ENCODE measurements at places on chromosomes 3 and 15.

- no peak for DNase-seq
Observed at GRCh38 chr3:128499724-128500275, 6.8 kb upstream of the GATA2 start.

DNA sequence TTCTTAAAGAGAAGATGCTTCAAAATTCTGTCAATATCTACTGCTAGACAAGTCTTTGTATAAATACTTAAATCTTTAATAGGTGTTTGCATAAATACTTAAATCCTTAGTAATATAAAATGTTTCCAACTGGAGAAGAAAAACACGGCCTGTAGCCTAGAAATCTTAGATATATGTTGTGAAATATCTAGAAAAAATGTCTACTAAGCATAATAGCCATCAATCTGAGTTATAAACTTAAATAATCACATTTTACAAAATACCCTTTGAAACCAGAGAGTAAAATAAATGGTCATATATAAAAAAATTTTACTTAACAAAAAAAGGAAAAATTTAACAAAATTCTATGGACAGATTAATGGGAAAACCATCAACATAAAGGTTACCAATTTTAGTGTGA, 73.9 kb downstream of the PLOD2 start:
- no peak for DNase-seq

DNA sequence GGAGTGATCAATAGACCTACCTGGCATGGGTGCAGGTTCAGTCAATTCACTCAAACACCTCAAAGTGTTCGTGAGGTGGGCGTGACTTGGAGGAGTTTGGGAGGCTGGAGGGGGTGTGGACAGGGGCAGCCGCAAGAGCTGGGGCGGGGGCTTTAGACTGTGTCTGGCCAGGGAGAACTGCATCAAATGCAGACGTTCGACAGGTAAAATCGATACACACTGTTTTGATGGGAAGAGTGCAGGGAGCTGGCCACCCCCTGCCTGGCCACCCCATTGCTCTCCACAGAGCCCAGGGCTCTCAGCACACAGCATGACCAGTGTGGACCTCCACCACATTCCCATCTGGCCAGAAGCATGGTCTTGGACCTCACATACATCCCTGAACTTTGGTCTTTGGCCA, 412.1 kb downstream of the OCA2 start:
- no peak for DNase-seq

DNA sequence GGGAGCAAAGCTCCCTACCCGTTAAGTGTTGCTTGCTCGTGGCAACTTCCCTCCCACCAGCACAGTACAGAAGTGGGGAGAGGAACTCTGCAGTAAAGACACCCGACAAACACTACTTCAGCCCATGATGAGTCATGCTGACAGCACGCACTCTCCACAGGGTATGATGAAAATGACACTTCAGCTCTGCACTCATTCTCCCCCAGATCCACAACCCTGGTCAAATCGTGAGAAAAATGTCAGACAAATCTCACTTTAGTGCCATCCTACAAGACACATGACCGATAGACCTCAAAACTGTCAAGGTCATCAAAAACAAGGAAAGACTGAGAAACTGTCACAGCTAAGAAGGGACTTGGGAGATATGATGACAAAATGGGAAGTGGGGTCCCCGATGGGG, 278.9 kb downstream of the OCA2 start:
- no peak for DNase-seq

DNA sequence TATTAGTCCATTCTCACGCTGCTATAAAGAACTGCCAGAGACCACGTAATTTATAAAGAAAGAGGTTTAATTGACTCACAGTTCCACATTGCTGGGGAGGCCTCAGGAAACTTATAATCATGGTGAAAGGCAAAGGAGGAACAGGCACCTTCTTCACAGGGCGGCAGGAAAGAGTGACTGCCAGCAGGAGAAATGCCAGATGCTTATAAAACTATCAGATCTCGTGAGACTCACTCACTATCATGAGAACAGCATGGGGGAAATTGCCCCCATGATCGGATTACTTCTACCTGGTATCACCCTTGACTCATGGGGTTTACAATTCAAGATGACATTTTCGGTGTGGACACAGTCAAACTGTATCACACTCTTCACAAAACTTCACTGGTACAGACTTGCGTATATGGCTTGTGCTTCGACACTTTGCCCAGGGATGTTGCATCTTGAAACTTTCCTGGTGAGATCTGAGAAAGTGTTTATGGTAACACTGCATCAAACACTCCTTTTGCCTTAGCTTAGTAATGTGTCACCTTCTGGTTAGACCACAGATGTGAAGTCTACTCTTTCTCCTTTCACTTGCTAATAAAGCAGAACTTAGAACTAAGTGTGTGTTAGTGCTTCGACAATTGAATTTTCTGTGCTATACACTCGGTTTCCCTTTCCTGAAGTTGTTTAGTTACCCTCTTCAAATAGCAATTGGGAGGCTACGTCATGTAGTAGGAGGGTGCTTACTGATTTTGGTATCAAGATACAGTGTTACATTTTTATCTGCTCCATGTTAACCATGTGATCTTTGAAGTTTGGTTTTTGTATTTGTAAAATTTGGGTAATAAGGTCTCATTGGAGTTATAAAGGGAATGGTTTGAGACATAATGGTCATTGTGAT, 185.7 kb downstream of the LPP start:
- no peak for DNase-seq

DNA sequence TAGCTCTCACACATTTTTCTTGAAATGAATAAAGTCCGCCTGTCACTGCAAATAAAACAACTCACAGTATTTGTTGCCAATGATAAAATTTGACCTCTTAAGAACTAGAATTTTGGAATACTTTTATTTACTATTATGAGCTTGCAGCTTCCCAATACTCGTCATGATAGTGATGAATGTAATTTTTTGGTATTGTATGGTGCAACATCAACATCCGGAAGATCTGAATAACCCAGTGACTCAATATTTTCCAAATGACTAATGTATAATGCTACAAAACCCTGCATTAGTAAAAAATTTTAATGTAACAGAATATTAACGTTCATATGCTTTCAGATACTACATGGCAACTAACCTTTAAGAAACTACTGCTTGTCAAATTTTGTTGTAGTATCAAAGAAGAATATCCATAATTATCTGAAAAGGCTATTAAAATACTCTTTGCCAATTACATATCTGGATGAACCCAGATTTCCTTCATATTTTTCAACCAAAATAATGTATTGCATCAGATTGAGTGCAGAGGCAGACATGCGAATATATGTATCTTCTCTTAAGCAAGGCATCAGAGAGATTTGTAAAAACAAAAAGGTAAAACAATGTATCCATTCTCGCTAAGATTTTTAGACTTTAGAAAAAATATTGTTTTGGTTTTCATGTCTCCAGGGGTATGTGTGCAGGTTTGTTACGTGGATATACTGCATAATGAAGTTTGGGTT, 95.3 kb downstream of the IGF2BP2 start:
- DNase-seq: no peak

DNA sequence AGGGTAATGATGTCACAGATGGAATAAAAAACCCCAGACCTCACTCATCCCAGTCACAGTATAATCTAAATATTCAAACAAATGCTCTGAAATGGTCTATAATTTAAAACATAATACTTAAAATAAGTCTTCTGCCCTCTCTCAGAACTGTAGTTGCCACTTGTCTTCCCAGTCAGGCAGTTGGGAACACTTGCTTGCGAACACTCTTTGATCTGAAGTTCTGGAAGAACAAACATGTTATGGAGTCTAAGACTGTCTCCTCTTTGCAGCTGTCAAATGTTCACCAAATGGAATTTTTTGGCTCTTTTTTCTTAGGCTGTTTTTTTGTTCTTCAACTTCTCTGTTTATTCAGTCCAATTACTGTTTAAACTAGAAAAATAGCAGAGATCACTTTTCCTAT, 711.1 kb upstream of the GOLIM4 start:
- DNase-seq: no peak

DNA sequence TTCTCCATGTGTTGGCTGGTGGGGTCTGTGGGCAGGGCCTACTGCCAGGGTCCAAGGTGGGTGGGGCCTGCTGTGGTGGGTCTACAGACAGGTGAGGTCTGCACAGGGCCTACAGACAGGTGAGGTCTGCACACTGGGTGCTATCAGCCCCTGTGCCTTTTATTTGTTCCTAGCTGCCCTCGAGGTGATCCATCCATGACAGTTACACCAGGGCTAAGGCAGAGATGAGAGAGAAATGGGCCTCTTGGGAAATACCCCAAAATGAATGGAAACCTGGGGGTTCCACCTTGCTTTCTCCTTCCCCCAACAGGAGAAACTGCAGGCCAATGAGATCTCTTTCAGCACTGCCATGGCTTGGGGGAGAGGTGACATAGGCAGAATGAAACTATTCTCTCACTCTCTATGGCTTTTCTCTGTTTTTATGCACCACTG, 36.4 kb downstream of the CFAP100 start:
- no peak for DNase-seq

GRCh38 chr3:170679190-170679589, 93.3 kb upstream of the SLC7A14 start:
- DNase-seq: no peak

- DNase-seq: no peak
Observed at GRCh38 chr15:88238618-88239430, 17.7 kb downstream of the NTRK3 start.

GRCh38 chr3:131082871-131083863, 56.5 kb downstream of the NEK11 start:
- DNase-seq: peak; percentile 73

DNA sequence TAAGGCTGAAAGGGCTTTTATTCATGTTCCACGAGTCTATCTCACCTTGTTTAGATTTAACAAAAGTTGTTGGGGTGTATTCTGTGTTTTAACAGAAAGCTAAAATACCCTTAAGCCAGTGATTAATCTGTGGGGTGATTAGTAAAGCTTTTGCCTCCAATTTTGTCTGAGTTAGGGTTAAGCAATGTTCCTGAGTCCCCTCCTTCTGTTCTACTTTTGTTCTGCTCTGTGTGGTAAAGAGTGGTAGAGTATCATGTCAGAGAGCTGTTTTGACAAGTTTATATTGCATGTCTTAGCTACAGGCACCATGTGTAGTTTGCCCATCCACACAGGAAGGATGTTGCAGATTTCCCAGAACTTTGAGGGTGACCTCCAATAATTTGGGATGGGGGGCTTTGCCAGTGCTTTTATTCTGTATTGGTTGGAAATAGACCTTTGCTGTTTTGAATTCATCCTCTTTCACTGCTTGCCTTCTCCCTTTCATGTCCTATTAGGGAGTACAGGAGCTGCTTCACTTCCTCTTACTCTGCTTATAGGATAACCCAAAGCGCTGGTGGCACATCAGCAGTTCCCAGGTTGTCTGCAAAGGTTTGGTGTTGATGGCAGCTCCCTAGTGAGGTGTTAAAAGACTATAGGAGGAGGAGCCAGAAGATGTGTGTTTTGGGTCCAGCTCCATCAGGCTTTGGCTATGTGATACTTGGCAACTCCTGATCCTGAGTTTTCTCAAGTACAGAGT, 7.4 kb downstream of the PDE8A start:
- no peak for DNase-seq

DNA sequence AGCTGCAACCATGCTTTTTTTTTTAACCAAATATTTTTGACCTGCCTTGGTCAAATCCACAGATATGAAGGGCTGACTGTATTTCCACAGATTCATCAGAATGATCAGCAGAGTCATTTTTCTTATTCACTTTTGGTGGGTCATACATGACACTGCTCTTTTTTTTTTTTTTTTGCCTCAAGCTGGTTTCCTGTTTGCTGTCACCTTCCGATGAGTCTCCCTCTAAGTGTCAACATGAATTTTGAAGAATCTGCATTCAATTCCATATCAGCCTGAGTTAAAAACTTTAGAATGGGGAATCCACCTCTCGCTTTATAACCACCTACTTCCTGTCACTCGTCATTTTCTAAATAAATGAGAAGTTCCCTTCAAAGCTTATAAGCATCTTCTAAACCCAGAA, 2.2 kb upstream of the SLC12A8 start:
- no peak for DNase-seq

DNA sequence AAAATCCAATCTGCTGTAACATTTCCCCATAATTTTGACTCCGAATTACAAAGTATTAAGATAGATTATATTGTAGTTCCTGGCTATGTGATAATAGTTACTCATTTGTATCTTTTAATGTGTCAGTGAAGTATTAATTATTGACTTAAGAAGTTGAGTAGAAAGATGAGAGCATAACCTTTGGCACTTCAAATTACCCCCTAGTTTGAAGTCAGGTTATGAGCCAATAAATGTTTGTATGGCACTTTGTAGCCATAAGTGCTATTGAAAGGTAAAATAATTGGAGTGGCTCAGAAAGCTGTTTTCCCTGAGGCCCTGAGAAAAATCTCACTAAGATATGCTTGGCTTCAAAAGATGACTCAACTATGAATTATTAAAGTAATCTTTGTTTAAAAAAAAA, 31.0 kb downstream of the IREB2 start:
- DNase-seq: no peak

GRCh38 chr15:58065445-58066041, at the start of gene ALDH1A2:
Gene ALDH1A2 (minus strand): TSS chr15:58065711. CDS start chr15:58065650, 61 bp downstream.
- no peak for DNase-seq

DNA sequence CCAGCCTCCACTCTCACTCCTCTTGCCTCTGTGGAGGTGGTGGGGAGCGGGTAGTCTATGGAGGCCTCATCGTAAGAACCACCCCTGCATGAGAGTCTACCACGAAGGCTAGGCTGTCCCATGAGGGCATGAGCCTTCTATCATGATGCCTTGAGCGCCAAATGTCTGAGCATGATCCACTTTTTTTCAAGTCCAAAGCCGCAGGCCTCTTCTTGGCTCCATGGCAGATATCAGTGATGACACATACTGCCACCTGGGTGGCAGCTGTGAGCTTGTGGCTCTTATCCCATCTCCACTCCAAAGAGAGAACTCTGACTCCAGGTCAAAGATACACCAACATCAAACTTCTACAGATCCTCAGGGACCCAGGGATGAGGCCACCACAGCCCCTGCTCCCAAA, 13.5 kb downstream of the POC1A start:
- no peak for DNase-seq

Data from NCI-H446 treated with DMSO at 0.1 percent for 48 hours (cell line).